ENCODE measurements at places on chromosomes 7 and 10. TPM values are rescaled to one million over a fixed set of nuclear protein-coding genes. Genes with fewer than 3 reads are reported as not detected.

Gene SUFU
- total RNA-seq = 3.7 TPM

Gene HELLS
- 162 TPM for total RNA-seq

Gene UBN2
- 3.9 TPM for total RNA-seq

Gene INHBA
- total RNA-seq = 14.3 TPM

Gene TMEM130
- total RNA-seq = 1.1 TPM

Gene MMD2
- total RNA-seq = not detected

Gene HTR5A
- not detected for total RNA-seq

All from SJSA1 (cell line).